OCI-LY7 (cell line): ENCODE measurements at places on chromosomes 3 and 15. TPM values are rescaled to one million over a fixed set of nuclear protein-coding genes. Genes with fewer than 3 reads are reported as not detected.

CPLX3 gene
- 1.5 and 2.1 TPM in 2 replicates for total RNA-seq

VIPR1 gene
- not detected in 2 replicates for total RNA-seq

DNA sequence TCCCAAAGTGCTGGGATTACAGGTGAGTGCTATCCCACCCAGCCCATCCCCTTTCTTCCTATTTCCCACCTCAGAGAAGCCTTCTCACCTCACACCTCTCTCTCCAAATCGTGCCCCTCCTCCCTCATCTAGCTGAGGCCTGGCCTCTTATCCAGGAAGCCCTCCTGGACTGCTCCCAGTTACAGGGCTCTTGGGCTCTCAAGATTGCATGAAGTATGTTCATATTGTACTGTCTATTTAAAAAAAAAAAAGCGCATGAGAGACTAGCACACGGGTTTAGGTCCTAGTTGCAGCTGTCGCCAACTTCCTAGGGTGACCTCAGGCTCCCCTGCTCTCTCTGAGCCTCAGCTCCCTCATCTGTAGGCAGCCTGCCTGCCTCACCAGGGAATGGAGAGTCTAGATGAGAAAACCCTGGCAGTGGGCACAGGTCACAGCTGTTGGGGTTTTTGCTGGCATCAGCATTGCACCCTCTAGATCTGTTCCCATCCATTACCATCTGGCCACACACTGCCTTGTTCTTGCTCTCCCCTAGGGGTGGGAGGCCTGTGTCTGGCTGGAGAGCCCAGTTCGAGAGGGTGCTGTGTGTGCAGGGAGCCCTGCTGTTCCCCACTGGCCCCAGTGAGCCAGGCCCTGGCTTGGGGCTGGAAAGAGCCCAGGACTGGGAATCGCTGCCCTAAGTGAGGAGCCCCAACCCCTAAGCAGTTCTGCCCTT is 24.2 kb upstream of the C15orf39 start:
- no peak for DNase-seq

GRCh38 chr15:92005154-92005553 is 151.6 kb downstream of the SLCO3A1 start:
- DNase-seq = peak; percentile 81

DNA sequence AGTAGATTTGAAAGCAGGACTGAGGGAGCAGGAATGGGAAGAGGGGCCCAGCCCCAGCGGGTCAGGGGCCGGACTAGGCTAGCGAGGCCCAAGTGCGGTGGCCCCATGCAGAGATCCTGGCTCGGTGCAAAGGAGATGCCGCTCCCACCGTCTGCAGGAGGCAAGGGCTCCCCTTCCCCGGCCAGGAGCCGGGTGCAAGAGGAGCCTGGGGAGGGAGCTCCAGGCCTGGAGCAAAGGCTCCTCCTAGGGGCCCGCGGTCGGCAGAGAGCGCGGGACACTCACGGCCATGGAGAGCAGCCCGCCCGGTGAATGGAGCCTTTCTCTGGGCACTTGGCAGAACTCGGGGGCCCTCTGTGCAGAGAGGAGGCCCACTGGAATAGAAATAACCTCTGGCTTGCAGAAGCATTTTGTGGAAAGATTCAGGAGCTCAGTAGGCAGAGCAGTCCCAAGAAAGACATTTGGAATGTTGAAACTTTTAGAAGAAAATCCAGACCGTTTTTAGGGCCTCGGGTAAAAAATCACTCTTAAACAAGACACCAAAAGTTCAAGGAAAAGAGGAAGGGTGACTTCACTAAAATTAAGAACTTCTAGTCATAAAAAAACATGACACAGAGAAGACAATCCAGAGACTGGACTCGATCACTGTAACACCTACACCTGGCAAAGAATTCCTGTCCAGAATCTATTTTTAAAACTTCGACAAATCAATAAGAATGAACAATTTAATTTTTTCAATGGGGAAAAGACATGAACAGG is 43.0 kb upstream of the USP3 start:
- DNase-seq = no peak

DNA sequence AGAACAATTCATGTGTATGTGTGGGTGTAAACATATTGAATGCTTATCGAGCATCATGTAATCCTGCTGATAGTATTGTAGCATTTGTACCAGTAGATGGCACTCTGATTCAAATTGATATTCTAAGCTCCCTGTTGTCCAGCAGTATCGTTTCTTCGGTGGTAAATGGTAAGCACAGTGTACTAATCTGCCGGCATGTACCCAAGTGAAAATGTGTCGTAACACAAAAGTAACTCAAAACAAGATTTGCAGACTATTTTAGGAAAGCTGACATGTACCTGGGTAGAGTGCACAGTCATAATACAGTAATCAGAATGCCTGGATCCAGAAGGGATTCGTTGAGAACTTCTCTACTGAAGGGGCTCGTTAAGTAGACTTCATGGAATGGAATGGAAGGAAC is 31.7 kb upstream of the MNS1 start:
- DNase-seq = peak; percentile 88

DNA sequence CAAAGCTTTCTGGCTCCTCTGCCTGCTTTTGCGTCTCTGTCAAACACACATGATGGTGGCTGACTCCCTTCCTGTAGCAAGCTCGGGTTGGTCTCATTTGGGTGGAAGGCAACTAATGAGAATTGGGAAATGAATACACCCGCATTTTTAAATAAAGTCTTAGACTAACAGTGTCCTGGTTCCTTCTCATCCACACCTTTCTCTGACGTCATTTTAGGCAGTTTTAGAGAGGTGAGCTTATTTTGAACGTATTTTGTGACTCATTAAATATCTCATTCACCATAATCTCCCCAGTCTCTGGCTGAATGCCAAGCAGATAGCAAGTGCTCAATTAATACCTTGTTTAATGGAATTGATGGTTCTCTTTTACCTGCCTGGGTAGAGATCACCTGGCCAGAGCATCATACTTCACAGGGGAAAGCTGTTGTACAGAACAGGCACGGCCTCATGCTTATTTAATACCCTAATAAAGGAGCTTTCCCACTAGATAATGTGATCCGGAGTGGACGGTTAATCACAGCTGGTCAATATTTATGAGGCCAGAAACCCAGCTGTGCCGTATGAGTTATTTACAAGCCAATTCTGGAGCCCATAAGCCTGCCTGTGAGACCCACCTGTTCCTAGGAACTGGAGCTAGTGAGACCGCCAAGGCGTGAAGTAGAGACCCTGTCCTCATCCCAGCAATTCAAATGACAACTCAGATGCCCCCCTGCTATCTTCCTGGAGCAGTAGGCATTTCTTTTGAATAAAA is 149.7 kb upstream of the PROK2 start:
- no peak for DNase-seq

- DNase-seq = no peak
Measured at GRCh38 chr3:181899702-181900101, 188.0 kb downstream of the SOX2 start.

DNA sequence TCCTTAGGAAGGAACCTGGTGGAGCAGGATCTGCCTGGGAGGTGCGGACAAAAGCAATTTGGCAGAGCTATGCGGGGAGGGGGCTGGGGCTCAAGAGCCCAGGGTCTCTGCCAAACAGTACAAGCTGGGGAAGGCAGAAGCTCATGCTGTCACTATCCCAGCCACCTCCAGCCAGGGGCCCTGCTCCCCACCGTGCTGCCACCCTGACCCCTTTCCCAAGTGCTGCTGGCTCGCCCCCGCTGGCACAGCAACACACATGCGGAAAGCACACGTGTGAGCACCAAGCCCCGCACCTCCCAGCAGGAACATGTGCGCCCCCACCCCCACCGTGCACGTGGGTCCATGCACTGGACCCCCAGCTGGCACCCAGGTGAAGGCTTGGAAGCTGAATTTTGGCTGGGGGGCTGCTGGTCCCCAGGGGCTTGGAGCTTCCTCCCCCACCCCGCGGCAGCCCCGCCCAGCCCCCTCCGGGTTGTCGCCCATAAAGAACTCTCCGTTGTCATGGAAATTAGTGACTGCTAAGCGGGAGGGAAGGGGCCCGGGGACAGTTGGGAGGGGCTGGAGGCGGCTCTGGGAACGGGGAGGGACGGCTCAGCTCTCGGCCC is 742 bp downstream of the CAMKV start:
- no peak for DNase-seq

DNA sequence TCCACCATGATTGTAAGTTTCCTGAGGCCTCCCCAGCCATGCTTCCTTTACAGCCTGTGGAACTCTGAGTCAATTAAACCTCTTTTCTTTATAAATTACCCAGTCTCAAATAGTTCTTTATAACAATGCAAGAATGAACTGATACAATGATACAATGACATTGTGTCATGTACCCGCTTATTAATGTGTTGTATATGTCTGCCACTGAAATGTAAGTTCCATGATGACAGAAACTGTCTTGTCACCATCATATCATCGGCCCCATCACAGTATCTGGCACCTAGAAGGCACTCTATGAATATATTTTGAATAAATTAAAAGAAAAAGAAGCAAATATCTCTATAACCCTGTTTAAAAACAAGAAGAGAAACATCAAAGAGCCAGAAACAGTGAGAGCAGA is 29.6 kb downstream of the FEZF2 start:
- DNase-seq = no peak

- no peak for DNase-seq
Measured at GRCh38 chr3:106168962-106169750, 300.3 kb upstream of the CBLB start.
